ENCODE measurements at places on chromosomes 11 and 22.

GRCh38 chr22:50219800-50220602, 19.2 kb downstream of the SELENOO start:
- no peak for DNase-seq

GRCh38 chr11:32821917-32822560, 7.7 kb upstream of the PRRG4 start:
- DNase-seq = no peak

- peak; percentile 34 for DNase-seq
These were observed 2.8 kb upstream of the ROBO4 start for GRCh38 chr11:124900464-124900863.

GRCh38 chr11:7677796-7678201, 4.5 kb upstream of the CYB5R2 start:
- DNase-seq = no peak

- DNase-seq = no peak
These were observed 61.5 kb upstream of the EP300 start for GRCh38 chr22:41030891-41031290.

DNA sequence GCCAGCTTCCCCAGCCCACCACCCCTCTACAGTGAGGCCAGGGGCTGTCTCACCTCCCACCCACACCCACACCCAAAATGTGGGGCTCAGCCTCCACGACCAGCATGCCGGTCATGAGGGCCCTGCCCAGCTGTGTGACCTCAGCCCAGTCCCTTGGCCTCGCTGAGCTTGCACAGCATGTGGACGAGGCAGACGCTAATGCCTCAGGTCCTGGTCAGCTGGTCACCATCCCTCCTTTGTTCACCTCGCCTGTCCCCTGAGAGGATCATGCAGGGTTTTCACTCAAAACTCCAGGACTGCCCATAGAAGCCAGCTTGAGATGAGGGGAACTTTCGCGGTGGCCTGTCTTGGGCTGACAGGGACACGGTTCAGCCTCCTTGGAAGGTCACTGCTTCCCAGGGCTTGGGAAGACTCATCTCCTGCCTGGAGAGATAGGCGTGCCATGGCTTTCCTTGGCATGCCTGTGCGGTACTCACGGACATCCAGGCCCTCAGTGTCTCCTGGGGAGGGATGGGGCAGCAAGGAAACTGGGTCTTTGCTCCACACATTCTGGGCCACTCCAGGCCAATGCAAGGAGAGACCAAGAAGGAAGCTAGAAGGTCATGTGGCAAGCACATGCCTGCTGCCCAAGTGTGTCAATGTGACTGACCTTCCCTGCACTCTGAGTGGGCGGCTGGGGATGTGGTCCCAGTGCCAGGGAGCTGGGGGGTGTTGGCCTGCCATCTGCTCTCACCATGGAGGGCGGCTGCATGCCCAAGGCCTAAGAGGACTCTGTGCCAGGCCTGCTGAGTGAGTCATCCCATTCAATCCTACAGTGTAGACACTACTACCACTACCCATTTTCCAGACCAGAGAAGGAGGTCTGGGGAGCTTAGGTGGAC, 3.2 kb upstream of the RTN4R start:
- no peak for DNase-seq

GRCh38 chr11:120883404-120884080, 140.4 kb upstream of the TBCEL start:
- no peak for DNase-seq

GRCh38 chr11:77999446-78000030, 5.1 kb upstream of the INTS4 start:
- DNase-seq = no peak

DNA sequence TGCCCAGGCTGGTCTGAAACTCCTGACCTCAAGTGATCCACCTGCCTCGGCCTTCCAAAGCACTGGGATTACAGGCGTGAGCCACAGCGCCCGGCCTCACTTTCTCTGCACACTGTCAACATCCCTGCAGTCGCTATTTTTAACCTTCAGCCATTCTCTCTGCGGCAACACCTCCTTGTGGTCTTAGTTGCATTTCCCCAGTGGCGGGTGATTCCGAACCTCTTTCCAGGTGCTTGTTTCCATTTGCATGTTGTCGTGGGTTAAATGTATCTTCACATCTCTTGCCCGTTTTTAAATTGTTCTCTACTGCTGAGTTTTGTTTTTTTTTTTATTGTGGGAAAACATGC, 2.2 kb upstream of the SCT start:
- no peak for DNase-seq

GRCh38 chr22:35517769-35518530, 22.7 kb upstream of the RASD2 start:
- DNase-seq = no peak

DNA sequence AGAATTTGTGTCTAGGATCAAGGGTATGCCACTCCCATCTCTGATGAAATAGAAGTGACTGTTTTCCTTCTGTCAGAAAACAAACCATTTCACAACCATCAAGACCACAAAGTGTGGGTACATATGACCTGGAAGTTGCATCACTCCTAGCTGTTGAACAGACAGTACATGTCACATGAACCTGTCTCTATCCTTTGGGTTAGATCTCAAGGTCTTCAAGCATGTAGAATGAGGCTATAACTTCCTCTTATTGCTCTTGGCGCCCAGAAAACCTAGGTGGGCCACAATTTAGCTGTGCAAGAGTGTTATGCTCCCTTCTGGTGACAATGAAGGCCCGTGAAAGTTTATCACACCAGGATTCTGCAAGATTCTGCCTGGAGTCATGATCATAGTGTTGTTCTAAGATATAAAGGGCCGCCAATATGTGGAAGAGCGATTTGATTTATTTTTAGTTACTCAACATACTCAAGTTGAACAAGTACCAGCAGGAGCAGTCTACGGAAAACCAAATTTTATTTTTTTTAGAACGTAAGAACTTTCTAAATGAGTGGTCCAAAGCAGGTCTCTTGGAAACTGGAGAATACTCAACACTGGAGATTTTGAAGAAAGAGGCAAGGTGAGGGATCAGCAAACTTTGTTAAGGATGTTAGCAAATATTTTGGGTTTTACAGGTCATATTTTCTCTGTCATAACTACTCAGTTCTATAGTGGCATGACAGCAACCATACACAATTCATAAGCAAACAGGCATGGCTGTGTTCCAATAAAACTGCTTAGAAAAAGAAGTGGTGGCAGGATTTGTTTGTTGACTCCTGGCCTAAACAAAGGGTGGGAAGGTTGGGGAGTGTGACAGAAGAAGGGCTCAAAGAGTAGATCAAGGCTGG, 101.8 kb downstream of the USP35 start:
- peak; percentile 32 for DNase-seq

GRCh38 chr11:95279921-95280868, 49.2 kb upstream of the SESN3 start:
- DNase-seq = no peak

GRCh38 chr11:65279741-65280440, 18.1 kb downstream of the POLA2 start:
- DNase-seq = peak; percentile 37

DNA sequence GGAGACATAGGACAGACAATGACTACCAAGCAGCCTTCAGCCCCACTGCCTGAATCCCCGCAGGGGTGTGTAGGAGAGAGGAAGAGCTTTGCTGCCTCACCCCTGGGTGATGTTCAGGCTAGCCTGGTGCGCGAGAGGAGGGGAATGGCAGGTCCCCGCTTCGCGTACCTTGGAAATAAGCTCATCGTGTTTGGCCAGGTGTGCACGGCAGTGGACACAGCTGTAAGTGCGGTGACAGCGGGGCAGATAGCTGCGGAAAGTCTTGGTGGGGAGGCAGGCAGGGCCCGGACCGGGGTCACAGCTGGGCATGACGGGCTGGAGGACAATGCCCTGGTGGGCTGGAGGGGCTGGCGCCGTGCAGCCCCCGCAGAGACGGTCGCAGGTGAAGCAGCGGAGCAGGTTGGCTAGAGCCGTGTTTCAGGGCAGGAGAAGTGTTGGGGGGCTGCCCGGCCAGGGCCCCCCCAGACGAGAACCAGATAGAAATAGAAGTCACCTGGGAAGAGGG, 2.9 kb downstream of the YPEL4 start:
- peak; percentile 24 for DNase-seq

GRCh38 chr11:122593473-122594420, 61.8 kb upstream of the UBASH3B start:
- no peak for DNase-seq

GRCh38 chr11:128595775-128596174, 8.4 kb upstream of the ETS1 start:
- no peak for DNase-seq

DNA sequence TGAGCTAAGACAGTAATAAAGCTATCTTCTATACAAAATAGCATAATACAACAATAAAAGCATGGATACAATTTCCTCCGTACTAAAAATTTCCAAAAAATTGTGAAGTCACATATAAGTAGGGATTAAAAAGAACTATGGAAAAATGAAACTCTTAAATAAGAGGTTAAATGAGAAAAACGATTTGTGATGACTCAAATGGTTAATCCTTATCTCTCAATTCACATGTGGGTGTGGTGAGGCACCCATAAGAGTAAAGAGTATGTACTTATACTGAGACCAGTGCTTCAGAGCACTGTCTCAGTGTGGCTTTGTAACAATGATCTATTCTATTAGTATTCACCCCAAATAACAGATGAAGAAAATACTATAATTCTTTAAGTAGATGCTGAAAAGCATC, 25.0 kb upstream of the CCDC34 start:
- no peak for DNase-seq

GRCh38 chr11:74683279-74683871, 47.9 kb downstream of the CHRDL2 start:
- DNase-seq = peak; percentile 78

- DNase-seq = peak; percentile 93
These were observed 52.0 kb downstream of the CADM1 start for GRCh38 chr11:115452241-115452640.

DNA sequence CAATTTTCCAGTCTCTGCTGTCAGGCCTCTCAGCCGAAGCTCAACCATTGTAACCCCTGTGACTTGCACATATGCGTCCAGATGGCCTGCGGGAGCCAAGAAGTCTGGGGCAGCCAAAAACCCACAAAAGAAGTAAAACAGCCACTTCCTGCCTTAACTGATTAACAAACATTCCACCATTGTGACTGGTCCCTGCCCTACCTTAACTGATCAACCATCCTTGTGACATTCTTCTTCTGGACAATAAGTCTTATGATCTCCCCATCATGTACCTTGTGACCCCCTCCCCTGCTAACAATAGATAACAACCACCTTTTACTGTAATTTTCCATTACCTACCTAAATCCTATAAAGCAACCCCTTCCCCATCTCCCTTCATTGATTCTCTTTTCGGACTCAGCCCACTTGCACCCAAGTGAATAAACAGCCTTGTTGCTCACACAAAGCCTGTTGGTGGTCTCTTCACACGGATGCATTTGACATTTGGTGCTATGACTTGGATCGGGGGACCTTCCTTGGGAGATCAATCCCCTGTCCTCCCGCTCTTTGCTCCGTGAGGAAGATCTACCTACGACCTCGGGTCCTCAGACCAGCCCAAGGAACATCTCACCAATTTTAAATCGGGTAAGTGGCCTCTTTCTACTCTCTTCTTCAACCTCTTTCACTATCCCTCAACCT, 1.3 kb upstream of the NDUFC2 start:
- peak; percentile 33 for DNase-seq

- peak; percentile 2 for DNase-seq
These were observed 12.4 kb downstream of the ACO2 start for GRCh38 chr22:41481131-41481830.

GRCh38 chr11:111000400-111001080, 245.0 kb upstream of the POU2AF2 start:
- no peak for DNase-seq

DNA sequence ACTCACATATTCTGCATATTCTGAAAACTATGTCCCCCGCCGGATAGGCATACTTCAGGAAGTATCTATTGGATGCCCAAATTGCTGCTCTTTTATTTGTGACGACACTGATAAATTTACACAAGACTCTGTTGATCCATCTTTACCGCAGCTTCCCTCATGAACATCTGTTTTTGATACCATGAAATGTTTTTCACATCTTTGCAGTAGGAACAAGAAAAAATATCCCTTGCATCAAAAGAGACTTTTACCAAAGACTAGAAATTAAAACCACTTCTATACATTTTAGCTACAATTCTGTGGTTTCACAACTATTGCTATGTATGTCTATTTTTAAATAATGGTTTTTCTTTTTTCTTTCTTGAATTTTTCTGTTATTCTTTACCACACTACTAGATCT, 15.3 kb downstream of the POU2AF2 start:
- DNase-seq = no peak

- DNase-seq = peak; percentile 47
These were observed 87.6 kb upstream of the FSHB start for GRCh38 chr11:30143098-30143705.

GRCh38 chr11:976431-977160, 50.9 kb downstream of the AP2A2 start:
- DNase-seq = no peak

DNA sequence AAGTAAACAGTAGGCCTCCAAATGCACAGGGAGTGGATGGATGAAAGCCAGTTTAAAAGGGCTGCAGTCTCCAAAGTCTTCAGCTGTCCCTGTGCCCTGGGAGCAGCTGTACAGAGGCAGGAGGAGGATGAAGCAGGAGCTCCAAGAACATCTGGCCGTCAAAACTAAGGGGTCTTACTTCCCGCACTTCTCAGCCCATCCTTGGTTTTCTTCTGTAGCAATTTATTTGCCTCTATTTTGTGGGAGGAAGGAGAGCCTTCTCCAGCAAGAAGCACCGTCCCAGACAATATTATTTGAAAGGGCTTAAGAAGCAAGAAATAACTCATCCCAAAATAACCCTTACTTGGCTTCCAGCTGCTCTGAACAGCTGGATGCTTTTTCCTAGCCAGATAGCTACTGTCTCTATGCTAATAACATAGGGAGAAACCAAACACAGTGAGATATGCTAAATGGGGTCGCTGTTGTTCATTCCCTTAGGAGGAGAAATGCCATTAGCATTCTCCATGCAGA, 133.2 kb downstream of the SPATA19 start:
- DNase-seq = no peak

DNA sequence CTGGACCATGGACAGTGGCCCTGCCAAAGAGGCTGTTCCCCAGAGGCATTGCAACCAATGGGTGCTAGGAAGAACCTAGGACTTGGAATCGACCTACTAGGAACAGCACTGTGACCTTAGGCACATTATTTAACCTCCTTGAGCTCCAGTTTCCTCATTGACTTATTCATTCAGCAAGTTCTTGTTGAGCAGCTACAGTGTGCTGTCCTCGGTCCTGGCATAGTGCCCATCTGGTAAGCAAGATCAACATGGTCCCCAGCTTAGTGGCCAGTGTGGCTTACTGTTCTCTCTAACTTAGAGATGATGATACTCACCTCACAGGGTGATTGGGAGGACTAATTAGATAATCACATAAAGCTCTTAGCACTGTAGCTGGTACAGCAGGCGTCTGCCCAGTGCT, 8.2 kb downstream of the ABCG4 start:
- peak; percentile 48 for DNase-seq

DNA sequence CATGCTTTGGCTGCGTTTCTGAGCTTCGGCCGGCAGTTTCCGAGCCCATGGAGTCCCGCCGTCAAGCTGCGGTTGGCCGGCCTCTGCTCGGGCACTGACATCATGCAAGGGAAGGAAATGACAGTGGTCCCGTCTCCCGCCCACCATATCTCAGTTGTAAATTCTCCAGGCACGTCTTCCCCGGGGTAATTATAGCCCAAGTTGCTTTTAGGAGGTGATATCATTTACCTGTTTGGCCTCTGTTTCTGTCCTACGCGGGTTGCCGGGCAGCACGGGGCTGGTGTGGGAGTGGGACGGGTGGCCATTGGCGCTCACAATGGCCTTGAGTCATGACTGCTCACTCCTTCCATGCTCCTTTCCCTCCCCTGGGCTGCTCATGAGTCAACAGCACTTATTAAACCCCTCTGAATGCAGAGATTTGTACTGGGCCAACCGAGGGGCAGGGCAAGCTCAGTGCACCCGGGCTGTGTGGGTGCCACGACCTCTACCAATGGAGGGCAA, 4.2 kb upstream of the ANO1 start:
- DNase-seq = no peak

GRCh38 chr11:16987205-16987568, 27.0 kb downstream of the PLEKHA7 start:
- peak; percentile 18 for DNase-seq

Measured in DMS53 (cell line).